ENCODE measurements at places on chromosomes 1 and 21. TPM values are rescaled to one million over a fixed set of nuclear protein-coding genes. Genes with fewer than 3 reads are reported as not detected.

Gene ANGPTL3
- polyA plus RNA-seq = 0.07 TPM

Gene SHISA4
- not detected for polyA plus RNA-seq

Gene RAB13
- 18.8 TPM for polyA plus RNA-seq

Gene RGS1
- polyA plus RNA-seq = 21.3 TPM

Gene LYPD8
- polyA plus RNA-seq = not detected

Gene PLA2G2A
- polyA plus RNA-seq = not detected

Gene SAMSN1
- 44.5 TPM for polyA plus RNA-seq

Gene SLC44A5
- polyA plus RNA-seq = not detected

Gene PADI2
- 0.17 TPM for polyA plus RNA-seq

Gene PRAMEF8
- not detected for polyA plus RNA-seq

Gene MINDY1
- 5.3 TPM for polyA plus RNA-seq

Gene MYBPH
- polyA plus RNA-seq = not detected

Gene AMPD1
- 0.30 TPM for polyA plus RNA-seq

Gene HPDL
- polyA plus RNA-seq = 57.3 TPM

Gene CHRM3
- not detected for polyA plus RNA-seq

Data from GM12878 (cell line).